ENCODE measurements at places on chromosomes 6 and 20.

DNA sequence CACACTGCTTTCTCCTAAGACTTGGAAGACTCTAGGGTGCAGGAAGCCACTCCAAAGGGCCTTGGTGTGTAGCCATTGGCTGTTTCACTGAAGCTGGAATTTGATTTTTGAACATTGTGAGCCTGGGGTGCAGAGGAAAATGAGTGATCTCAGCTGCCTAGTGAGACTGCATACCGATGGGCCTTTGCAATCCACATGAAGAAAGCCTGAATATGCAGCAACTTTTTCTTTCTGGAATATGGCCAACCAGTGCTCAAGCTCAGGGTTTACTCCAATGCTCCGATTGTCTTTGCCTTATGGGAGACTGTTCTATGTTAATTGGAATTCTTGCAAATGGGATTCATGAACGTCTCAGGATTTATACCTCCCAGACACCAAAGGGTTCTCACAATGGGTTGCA, 242.6 kb downstream of the DOK5 start:
- DNase-seq, result no peak

- DNase-seq, result peak; percentile 51
These were observed 131.7 kb downstream of the PLCB4 start for GRCh38 chr20:9200620-9201019.

GRCh38 chr6:105364243-105364642, 38.6 kb downstream of the PREP start:
- DNase-seq, result no peak

DNA sequence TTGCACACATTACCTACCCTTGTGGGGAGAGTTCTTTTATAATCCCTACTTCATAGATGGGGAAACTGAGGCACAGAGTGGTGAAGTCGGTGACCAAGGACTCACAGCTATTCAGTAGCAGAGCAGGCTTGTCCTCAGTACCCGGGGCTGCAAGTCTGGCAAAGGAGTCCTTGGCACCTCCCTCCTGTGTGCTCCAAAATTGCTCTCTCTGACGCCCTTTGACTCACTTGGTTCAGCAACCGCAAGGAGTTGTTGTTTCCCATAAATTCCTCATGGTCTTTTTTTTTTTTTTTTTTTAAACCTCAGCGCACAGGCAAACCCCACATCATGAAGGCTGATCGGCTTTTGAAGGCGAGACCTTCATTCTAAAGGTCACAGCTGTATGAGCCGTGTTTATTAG, 143.2 kb downstream of the CEBPB start:
- DNase-seq, result peak; percentile 70

GRCh38 chr6:117548797-117549301, 53.5 kb downstream of the GOPC start:
- DNase-seq, result no peak

- DNase-seq, result no peak
These were observed 22.4 kb upstream of the SNX9 start for GRCh38 chr6:157800420-157801237.

GRCh38 chr6:109458774-109459531, 3.4 kb upstream of the MICAL1 start:
- no peak for DNase-seq

GRCh38 chr20:444117-444516, 18.2 kb downstream of the TBC1D20 start:
- no peak for DNase-seq

DNA sequence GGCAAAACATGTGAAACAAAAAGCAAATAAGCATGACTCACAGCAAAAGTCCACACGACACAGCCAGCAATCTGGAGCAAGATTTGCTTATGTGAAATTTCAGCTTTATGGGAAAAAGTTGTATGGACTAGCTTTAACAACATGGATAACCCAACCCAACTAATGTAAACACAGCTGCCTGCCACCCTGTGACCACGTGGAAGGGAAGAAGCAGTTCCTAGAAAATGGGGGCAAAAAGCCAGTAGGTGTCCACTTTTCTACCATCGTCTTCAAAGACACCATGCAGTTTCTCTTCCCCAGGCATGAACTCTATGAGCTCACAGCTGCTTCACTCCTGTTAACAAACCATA, 425.4 kb upstream of the RNF217 start:
- DNase-seq, result no peak

- DNase-seq, result no peak
These were observed 79.8 kb upstream of the EYS start for GRCh38 chr6:65786815-65787214.

- DNase-seq, result no peak
These were observed 156.2 kb downstream of the SOX4 start for GRCh38 chr6:21749754-21750153.

- no peak for DNase-seq
These were observed 35.6 kb downstream of the ARFGEF2 start for GRCh38 chr20:48957053-48957481.

GRCh38 chr6:5190507-5190906, 70.2 kb downstream of the LYRM4 start:
- DNase-seq, result peak; percentile 84

GRCh38 chr6:11318835-11319813, 86.7 kb upstream of the NEDD9 start:
- DNase-seq, result no peak

GRCh38 chr6:93278241-93278640, 141.1 kb downstream of the EPHA7 start:
- no peak for DNase-seq

DNA sequence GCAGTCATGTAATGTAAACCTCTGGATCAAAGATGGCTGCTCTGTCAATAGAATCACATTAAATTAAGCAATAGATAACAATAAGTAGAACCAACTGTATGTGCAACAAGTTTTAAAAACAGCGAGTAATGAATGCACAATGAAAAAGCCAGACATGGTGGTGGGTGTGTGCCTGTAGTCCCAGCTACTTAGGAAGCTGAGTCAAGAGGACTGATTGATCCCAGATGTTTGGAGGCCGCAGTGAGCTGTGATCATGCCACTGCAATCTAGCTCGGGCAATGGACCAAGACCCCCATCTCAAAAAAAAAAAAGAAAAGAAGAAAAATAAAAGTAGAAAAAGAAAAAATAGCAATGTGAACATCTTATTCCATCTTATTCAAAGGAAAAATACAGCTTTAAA, 558.7 kb upstream of the MMS22L start:
- DNase-seq, result peak; percentile 7

- no peak for DNase-seq
These were observed 157.2 kb downstream of the PTPRT start for GRCh38 chr20:43032459-43032858.

DNA sequence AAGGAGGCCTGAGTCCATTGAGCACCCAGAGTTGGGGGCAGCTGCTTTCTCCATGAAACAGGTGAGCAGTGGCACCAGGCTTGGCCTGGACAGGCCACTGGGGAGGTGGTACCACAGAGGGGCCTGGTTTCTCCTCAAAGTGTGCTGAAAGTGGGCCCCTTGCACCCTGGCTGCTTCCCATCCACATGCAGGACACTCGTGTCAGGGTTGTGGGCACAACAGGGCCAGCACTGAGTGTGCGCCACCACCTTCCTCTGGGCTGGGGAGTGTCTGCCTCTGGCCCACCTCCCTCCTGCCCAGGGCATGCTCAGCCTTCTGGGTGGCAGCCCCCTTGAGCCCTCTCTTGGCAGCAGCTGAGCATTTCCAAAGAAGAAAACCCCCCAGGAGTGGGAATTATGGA, 5.2 kb upstream of the SLC22A1 start:
- DNase-seq, result no peak

DNA sequence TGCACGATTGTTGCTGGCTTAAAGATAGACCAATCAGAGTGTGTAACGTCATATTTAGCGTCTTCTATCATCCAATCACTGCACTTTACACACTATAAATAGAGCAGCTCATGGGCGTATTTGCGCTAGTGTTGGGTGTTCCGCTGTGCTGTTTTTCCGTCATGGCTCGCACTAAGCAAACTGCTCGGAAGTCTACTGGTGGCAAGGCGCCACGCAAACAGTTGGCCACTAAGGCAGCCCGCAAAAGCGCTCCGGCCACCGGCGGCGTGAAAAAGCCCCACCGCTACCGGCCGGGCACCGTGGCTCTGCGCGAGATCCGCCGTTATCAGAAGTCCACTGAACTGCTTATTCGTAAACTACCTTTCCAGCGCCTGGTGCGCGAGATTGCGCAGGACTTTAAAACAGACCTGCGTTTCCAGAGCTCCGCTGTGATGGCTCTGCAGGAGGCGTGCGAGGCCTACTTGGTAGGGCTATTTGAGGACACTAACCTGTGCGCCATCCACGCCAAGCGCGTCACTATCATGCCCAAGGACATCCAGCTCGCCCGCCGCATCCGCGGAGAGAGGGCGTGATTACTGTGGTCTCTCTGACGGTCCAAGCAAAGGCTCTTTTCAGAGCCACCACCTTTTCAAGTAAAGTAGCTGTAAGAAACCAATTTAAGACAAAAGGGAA, 57.9 kb downstream of the TRIM38 start:
- peak; percentile 70 for DNase-seq

GRCh38 chr6:132068766-132069165, 117.6 kb upstream of the CCN2 start:
- no peak for DNase-seq

DNA sequence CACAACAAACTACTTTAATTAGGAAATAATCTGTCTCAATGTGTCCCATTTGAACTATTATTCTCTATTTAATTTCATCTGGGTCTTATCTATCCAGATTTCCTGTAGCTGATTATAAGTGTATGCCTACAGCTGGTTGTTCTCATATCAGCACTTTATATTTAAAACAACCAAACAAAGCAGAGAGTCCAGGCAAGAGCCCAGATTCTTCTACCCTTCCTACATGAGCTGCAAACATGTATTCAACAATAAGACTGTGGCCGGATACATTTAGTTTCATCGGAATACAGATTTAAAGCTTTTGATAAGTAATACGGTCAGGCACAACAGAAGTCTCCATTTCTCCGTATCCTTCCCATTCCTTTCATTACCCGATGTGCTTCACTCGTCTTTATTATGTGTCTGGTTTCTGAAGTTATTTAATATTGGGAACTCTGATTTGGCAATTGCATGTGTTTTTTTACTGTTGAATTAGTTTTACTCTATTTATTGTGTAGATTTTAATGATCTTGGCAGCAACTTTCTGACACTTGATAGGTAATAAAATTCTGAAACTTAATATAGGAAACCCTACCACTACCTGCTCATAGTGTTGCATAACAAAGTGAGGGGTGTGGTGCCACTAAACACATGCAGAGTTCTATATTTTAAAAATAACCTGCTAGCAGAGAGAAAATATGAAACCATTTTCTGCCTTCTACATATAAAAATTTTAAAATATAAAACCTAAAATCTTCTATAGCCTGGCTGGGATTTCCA, 653.5 kb upstream of the PTCHD4 start:
- no peak for DNase-seq

Measured in BJ (cell line).